IPS DF 19.7 (cell line): ENCODE measurements at places on chromosomes 7 and 10.

- no peak for DNase-seq
Observed at GRCh38 chr10:8072211-8072610, 17.7 kb downstream of the GATA3 start.

GRCh38 chr7:6423942-6424701 is 23.6 kb downstream of the DAGLB start:
- DNase-seq, result no peak

- no peak for DNase-seq
Observed at GRCh38 chr7:29929018-29929807, 60.4 kb downstream of the SCRN1 start.

GRCh38 chr7:148201992-148202391 is 388.6 kb upstream of the C7orf33 start:
- DNase-seq, result no peak

DNA sequence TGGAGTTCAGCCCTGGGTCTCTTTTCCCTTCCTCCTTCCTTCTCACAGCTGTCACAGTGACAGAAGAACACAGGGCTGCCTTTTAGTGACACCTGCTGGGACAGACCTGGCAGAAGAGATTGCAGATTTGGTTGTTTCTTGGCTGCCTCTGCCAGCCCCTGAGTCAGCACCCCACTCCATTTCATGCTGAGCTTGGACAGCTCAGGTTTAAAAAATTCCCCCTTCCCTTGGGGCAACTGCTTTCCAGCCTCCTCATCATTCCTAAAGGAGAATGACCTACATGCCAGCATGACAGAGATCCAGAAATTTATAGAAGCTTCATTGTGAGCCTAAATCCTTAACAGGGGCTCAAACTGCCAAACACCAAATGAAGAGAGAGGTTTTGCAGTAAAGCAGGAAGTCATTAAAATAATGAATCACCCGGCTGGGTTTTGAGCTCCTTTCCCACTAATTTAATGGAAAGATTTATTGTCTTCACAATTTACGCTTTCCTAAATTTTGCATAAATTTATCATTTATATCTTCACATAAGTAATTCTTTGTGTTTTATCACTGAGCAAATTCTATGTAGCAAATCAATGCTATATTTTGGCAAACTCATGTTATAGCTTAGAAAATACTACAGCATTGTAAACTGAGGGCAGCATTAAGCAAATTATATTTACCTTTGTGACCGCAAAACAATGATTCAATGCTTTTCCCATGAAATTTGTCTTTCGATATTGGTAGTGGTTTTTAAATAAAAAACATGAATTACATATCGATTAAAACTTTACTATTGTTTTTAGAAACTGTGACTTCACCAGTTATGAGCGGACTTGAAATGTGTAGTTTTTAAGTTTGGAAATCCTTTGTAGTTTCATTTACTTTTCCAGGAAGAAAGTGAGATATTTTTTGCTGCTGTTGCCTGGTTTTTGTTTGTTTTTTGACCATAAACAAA is 399.5 kb upstream of the ANKRD30A start:
- peak; percentile 74 for DNase-seq

- no peak for DNase-seq
Observed at GRCh38 chr7:157527686-157528085, 190.9 kb downstream of the DNAJB6 start.

- DNase-seq, result no peak
Observed at GRCh38 chr10:126171555-126171954, 216.7 kb downstream of the ADAM12 start.

DNA sequence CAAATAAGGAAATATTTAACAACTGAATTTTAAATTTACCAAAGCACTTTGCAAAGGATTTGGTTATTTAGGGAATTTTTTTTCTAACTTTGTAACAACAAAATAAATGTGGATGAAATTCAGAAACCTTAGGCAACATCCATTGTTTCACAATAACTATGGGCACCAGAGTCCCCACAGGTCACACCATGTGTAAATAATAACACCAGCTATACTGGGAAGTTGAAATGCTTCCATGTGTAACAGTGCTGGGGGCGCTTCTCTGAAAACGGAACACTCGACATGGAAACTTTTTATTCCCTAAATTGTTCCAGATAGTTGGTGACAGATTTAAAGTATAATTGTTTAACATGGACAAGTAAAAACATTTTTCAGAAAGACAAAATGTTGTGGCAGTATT is 818.6 kb downstream of the TNS3 start:
- DNase-seq, result no peak

DNA sequence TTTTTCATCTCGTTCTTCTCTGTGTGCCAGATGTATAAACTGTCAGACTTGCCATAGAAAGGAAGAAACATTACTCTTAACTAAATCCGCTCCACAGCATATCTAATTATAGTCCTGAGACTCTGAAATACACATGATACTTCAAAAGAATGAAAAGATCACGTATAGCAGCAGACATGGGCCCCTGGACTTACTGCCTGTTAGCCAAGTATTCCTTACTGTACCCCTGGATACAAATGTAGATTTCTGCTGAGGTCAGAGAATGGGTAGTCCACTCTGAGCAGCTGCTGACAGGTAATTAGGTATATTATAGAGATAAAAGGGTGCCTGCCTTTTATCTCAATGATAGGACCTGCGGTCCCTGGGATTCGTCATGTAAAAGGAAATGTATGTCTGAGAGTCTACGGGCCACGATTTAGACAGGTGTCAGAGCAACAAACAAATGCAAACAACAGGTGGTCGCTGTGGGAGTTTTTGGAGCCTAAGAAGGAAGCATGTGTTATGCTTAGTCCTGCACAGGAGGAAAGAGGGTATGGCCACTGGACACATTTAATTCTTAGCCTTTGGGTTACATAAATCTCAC is 69.4 kb downstream of the VOPP1 start:
- no peak for DNase-seq

GRCh38 chr7:84009051-84009450 is 185.5 kb downstream of the SEMA3A start:
- DNase-seq, result no peak

DNA sequence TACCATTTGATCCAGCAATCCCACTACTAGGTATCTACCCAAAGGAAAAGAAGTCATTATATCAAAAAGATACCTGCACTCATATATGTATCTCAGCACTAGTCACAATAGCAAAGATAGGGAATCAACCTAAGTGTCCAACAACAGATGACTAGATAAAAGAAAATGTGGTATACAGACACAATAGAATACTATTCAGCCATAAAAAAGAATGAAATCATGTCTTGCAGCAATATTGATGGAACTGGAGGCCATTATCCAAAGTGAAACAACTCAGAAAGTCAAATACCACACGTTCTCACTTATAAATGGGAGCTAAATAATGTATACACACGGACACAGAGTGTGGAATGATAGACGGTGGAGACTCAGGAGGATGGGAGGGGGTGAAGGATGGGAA is 146.0 kb downstream of the PARD3 start:
- DNase-seq, result no peak

DNA sequence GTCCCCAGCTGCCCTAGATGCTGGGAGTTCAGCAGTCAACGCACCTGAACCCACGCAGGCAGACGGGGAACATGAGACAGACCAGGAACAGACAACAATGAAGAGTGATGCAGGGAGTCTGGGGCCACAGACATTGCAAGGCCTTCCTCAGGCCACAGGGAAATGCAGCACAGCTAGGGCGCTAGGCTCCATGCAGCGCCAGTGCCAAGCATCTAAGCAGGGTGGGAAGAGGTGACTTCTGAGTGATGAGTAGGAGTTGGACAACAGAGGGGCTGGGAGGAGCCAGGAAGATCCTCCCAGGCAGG is 7.7 kb upstream of the RET start:
- DNase-seq, result no peak

DNA sequence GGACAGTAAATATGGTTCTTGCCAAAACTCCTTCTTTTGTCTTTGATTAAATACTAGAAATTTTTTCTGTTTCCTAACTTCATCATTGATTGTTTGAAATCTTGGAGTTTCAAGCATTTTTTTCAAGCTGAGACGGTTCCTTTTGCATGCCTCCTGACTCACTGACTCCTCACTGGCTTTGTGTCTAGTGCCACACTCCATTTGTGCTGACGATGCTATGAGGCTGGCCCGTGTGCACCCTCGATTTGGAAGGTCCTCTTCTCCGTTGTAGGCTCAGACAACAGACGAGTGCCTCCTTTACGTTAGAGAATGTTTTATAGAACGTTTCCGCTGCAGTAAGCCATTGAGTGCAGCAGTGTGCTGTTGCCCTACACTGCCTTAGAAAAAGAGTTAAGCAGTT is 10.8 kb upstream of the CSGALNACT2 start:
- DNase-seq, result no peak

- no peak for DNase-seq
Observed at GRCh38 chr7:40541336-40541735, 406.5 kb downstream of the SUGCT start.

- no peak for DNase-seq
Observed at GRCh38 chr7:20280475-20281351, 50.0 kb upstream of the ITGB8 start.

- DNase-seq, result no peak
Observed at GRCh38 chr10:61682323-61682722, 19.6 kb downstream of the CABCOCO1 start.

DNA sequence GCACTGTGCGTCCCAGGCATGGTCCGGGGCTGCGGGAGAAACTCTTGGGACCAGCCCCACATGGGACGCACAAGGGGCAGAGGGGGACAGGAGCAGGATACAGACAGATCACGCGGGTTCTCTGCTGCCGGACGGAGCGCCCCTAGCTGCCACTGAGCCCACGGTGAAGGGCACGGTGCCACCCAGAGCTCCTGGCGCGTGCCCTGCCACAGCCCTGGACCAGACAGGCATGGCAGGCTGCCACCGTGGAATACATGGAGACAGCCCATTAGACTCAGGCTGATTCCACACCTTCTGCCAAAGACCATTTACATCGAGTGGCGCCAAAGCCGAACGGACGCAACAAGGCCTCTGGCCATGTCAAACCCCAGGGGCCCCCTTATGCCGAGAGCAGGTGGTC is 90.4 kb downstream of the MAD1L1 start:
- no peak for DNase-seq

DNA sequence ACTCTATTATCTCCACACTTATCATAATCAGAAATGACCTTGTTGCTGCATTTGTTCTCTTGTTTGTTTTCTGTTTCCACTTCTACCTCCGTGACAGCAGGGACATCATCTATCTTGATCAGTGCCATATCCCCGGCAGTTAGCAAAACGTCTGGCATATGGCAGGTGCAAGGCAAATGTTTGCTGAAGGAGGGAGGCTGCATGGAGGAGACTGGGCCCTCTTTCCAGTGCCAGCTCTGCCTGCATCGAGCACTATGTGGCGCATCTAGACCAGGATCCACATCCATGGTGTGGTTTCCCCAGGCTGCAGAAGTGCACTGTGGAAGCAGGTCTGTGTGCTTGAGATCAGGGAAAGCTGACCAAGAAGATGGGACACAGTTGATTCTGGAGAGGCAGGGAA is 181.2 kb downstream of the KCNMA1 start:
- no peak for DNase-seq

DNA sequence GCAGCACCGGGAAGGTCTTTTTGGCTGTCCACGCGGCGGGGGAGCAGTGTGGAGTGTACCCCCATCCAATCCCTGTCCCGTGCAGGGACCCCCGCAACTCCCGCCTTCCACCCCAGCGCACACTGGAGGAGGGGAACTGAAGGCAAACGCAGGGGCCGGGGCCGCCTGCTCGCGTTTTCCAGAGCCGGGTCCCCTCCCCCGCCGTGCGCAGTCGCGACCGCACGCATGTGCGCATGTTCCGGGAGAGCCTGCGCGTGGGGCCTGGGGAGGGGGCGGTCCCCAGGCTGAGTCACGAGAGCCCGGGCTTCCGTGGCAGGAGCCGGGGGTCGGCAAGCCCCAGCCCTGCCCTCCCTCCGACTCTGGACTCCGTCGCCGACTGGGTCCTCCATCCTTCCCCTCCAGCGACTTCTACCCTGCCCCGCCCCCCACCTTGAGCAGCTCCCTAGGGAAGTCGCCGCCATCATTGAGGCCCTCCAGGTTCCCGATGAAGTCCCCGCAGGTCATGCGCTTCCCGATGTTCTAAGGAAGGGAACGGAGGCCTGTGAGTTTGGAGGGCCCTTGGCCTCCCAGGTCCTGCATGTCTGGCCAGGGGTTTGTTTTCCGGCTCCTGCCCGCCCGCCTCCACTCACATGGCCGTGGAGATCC is 8.0 kb downstream of the PSD start:
- no peak for DNase-seq

GRCh38 chr10:88551246-88551645 is 31.9 kb downstream of the RNLS start:
- no peak for DNase-seq

GRCh38 chr10:52436664-52437063 is 122.6 kb downstream of the DKK1 start:
- DNase-seq, result no peak

GRCh38 chr7:52547308-52547910 is 488.0 kb upstream of the POM121L12 start:
- no peak for DNase-seq

GRCh38 chr7:68433462-68434070 is 1164.7 kb upstream of the AUTS2 start:
- no peak for DNase-seq
